ENCODE measurements at places on chromosomes 2 and 18.

- peak; percentile 74 for DNase-seq
Measured at GRCh38 chr2:96116424-96116878, at the start of gene ADRA2B. Gene ADRA2B, minus strand, starts transcription at chr2:96116571. Its CDS starts 422 bp downstream, at chr2:96116149.

GRCh38 chr2:133985563-133985962, 268.3 kb upstream of the MGAT5 start:
- DNase-seq: no peak

- DNase-seq: no peak
Measured at GRCh38 chr2:101408925-101409324, 21.6 kb upstream of the CREG2 start.

DNA sequence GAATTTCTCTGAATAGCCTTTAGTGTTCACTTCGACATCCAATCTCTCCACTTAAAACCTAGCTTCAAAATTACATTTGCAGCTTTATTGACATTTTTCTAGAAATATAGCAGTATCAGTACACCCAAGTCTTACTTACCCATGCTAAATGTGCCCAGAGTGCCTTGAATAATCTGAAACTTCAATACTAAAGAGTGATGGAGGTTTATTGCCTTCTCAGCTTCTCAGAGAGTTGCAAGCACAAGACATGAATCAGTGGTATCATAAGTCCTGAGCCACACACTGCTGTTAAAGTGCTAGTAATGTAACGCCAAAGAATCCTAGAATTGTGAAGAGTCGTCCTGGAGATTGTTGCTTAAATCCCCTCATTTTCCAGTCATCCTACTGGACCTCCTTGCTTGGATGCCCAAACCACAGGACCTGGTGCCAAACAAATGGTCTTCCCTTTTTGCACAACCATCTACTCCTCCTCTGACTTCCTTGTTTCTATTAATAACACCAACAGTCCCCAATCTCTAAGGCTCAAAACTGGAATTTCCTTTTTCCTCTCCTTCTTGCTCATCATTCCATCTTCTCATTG, 83.2 kb upstream of the SPATS2L start:
- DNase-seq: no peak

- no peak for DNase-seq
Measured at GRCh38 chr2:170820757-170821530, 4.3 kb downstream of the GAD1 start.

GRCh38 chr2:152716805-152717227, 445 bp downstream of the PRPF40A start:
- DNase-seq: no peak

Data from mammary epithelial cell (primary cell).